ENCODE measurements at places on chromosomes 7 and 10.

DNA sequence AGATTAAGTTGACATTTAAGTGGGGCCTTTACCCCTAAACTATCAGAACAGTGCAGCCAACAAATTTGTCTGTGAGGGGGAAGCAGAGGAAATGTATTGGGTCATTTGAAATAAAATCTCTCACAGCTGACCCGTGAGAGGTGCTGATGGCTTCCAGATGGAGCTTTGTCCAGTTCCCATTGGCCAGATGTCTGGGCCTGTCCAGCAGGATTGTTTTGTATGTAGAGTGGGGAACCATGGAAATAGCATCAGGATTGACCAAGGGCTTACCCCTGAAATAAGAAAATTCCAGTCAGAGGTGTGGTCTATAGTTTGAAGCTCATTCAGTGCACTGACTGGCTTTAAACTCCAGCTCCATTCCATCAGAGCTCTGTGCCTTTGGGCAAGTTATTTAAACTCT, 50.6 kb downstream of the INHBA start:
- DNase-seq = no peak

GRCh38 chr10:53284615-53285182, 512.1 kb upstream of the MBL2 start:
- no peak for DNase-seq

DNA sequence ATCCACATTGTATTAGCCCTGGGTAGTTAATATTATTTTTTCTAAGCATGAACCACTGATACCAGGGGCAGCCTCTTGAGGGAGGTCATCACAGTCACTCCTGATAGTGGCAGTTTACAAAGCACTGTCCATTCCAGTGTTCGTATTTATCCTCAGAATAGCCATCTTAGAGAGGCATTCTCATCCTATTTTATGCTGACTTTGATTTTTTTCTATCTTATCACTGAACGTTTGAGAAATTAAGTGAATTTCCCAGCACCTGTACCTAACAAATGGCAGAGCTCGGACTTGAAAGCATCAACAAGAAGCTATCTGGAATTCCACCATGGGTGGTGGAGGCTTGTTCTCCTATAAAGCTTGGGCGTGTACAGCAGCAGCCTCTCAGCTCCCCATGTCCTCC, 26.1 kb upstream of the MGAM2 start:
- DNase-seq = no peak

- DNase-seq = no peak
Observed at GRCh38 chr10:19144206-19144605, 95.6 kb downstream of the MALRD1 start.

- no peak for DNase-seq
Observed at GRCh38 chr10:91551856-91552255, 81.0 kb downstream of the PPP1R3C start.

- DNase-seq = no peak
Observed at GRCh38 chr7:87517136-87517815, 41.8 kb upstream of the ABCB4 start.

DNA sequence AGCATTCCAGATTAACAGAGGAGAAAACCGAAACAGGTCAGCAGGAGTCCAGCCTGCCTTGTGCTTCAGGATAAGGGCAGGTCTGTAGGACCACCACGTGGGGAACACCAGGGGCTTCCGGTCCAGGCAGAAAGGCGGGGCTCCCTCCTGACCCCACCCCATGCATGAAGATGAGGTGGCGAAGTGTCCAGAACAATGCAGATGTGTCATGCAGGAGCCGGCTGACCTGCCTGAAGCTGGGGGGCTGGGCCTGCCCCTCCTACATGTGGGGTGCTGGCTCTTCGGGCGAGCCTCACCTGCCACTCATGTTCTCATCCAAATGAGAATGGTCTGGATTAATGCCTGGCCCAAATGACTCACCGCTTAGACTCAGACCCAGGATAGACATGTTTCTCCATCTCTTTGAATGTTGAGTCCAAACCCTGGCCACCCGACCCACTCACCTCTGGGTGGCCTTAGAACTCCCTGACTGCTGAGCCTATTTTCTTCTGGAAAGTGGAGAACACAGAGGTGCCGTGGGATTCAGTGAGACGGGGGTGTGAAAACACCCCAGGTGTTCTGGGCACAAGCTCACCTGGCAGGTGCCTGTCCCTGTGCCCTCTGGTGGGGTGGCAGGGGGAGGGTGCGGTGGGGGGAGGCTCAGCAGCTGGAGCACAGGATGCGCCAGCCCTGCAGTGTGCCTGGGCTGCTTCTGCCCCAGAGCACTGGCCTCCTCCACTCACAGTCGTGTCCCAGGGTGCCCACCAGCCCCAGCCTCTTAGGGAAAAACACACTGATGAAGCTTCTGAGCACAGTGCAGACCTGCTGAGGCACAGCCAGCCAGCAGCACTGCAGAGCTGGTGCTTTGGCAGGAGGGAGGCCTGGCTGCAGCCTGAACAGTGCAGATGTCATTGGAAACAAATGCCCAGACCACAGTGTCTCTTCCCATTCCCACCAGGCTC, 55.2 kb upstream of the GDF10 start:
- no peak for DNase-seq
